ENCODE measurements at places on chromosomes 3 and 15.

- peak; percentile 30 for DNase-seq
Measured at GRCh38 chr15:98776607-98777281, 128.4 kb downstream of the IGF1R start.

GRCh38 chr3:140319739-140320138 lies 358.1 kb upstream of the TRIM42 start:
- peak; percentile 55 for DNase-seq

DNA sequence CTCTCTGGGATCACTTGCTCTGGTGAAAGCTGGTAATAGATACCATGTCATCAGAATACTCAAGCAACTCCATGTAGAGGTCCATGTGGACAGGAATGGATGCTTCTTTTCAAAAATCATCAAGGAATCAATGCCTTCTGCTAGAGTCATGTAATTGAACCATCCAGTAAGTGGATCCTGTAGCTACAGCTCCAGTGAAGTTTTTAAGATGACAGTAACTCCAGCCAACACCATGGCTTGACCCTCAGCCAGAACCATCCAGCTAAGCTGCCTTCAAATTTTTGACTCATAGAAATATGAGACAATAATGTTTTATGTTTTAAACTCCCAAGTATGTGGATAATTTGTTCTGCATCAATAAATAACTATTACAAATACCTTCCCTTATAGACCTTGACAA lies 923.7 kb downstream of the EPHA3 start:
- no peak for DNase-seq

DNA sequence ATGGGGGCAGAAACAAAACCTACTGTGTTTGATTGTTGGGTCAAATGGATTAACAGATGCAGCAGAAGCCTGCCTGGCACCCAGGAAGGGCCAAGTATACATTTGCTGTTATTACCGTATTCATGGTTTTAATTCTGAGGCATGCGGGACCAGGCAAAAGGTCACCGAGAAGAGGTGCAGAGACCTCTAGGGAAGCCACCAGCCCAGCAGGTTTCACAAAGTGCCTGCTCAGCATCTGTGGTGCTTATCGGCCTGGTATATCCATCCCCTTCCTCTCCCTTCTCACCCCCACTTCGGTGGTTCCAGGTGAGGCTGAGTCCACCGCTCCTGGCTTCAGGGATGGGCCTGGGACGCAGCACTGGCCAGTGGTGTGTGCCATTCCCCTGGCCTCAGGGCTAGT lies 13.1 kb downstream of the TPRA1 start:
- no peak for DNase-seq

GRCh38 chr3:182969277-182969676 lies 11.1 kb downstream of the DCUN1D1 start:
- DNase-seq: no peak

- DNase-seq: no peak
Measured at GRCh38 chr3:112925969-112926368, 48.9 kb downstream of the CD200R1 start.

DNA sequence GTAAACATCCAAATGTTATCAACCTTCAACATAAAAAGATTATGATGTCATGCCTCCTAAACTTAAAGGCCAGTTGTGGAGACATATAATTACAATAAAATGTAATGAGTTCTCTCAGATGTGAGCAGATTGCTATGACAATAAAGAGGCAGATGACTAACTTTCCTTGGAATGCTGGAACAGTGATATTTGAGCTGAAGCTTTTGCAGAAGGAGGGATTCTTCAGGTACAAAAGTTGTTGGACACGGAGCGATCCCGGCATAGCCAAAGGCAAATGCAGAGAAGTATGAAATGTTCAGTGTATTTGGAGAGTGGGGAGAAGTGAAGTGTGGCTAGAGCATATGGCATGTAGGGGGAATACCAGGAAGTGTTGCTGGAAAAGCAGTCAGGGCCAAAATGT lies 520.1 kb downstream of the FGF12 start:
- DNase-seq: no peak

DNA sequence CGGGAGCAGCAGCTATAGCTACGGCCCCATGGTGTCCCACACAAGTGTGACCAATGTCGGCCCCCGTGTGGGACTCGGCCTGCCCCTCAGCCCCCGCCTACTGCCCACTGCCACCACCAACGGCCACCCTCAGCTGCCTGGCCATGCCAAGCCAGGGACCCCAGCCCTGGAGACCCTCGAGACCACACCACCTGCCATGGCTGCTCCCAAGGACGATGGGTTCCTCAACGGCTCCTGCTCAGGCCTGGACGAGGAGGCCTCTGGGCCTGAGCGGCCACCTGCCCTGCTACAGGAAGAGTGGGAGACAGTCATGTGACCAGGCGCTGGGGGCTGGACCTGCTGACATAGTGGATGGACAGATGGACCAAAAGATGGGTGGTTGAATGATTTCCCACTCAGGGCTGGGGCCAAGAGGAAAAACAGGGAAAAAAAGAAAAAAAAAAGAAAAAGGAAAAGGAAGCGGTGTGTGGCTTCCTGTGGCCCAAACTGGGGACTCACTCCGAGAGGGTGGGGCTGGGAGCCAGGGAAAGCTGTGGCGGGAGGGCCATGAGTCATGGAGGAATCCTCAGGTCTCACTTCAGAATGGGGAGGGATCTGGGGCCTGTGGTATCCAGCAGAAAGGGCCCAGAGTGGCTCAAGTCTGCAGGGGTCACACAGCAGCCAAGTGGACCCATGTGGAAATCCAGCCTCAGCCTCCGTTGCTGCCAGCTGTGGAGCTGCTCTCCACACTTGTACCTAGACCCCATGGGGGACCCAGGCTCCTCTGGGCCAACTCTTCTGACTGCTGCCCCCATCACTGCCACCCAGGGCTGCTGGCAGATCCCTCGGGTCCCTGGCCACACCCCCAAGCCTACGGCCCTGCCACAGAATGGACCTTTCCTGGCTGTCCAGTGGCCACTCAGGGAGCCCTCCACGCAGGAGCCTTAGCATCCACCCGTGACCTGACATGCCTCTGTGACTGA lies 26.1 kb downstream of the PTH1R start:
- no peak for DNase-seq

DNA sequence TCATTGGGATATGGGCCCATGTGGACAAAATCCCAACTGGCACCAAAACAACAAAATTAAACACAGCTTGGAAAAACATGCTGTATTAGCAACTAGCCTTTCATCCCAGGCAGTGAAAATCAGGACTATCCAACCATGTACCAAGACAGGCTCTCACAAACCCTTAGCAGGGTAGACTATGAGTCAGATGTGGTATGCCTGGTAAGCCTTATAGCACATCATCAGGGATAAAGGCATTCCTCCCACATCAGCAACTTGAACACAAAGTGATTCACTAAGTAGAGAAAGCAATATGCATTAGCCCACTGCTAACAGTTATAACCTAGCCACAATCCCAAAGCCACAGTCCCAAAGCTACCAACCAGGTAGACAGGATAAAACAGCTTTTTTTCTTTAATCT lies 8.0 kb downstream of the CEP152 start:
- no peak for DNase-seq

DNA sequence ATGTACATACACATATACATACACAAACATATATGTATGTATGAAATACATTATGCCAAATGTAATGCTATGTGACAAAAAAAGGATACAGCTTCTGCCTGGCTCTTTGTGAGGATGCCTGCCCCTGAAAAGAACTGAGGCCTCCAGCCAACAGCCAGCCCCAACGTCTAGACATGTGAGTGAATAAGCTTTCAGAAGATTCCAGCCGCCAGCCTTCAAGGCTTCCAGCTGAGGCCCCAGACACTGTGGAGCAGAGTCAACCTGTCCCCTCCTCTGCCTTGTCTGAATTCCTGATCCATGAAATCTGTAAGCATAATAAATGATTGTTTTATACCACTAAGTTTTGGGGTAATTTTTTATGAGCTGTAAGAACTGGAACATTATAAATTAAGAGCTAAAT lies 24.7 kb downstream of the GXYLT2 start:
- no peak for DNase-seq

DNA sequence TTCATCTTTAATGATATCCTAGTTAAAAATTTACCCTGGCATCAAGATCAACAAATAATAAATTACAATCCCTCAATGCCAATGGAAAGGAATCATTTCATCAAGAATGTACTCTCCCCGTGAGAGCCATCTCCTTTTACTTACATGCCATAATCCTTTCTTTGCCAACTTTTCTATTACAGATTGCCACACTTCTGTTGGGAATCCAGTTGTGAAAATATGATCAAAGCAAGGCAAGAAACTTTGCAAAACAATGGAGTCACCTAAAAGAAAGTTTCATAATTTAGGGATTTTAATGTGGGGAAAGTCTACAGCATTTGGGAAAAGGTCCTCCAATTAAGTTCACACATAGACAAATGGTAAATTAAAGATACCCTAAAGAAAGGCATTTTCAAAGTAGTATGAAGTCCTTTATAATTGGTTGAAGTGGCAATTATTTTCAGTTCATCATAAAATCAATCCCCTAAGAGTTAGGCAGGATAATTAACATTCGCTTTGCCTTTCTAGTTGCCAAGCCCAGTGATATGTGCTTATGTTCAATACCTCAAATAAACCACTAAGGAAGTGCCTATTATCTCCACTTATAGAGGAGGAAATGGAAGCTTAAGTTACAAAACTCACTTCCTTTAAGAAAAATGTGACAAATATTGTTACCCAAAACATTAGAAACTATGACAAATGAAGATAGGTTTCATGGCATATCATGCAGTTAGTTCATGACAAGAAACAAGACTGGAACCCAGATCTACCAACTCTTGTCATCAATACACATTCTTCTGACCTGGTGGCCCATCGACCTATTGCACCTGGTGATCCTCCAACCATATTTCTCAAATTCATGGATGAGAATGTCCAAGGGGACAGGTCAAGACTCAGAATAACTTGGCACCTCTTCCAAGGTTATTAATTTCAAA lies 49.1 kb downstream of the TRANK1 start:
- no peak for DNase-seq

GRCh38 chr15:28975766-28976179 lies 90.0 kb downstream of the APBA2 start:
- DNase-seq: no peak

DNA sequence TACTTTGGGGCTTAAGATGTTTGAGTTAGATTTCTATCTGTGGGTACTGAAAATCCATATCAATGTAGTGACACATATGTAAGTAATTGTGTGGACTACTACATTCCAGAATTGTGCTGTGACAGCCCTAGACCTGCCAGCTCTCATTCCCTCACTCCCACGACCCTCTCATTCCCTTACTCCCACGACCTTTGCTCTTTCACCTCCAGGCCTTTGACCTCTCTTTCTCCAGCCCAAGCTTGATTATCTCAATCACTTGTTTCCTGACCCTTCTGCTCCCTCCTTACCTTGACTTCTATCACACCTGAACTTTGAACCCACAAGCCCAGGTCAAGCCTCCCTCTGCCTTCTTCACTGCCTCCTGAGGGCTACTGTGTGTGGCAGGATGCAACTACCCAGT lies 3.6 kb upstream of the RUVBL1 start:
- DNase-seq: no peak

- DNase-seq: no peak
Measured at GRCh38 chr3:36877930-36878685, 66.7 kb downstream of the TRANK1 start.

DNA sequence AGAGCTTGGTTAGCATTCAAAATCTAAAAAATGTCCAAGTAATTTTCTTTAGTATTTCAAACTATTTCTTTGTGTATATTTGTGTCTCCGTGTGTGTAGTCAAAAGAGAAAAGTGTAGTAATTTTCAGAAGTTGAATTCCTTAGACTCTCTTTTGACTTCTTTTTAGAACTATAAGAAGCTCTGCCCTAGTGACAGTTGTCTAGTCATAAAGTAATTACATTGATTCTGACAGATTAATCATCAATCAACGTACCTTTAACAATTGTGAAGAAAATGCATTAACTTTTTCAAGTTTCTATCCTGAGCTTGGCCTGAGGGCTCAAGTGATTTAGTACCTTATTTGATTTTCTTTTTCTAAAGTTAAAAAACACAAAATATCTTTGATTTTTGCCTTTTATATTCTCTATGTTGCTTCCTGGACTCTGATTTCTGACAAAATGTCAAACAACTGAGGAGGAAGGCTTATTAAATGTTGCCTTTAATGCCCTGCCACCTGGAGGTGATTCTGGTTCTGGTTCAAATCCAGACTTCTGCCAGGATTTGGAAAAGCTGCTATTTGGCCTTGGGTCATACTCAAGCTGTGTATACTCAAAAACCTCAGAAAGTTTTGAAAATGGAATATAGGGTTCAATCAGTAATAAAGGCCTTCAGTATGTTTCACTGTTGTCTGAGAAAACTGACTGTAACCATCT lies 653.6 kb downstream of the NSUN3 start:
- no peak for DNase-seq

DNA sequence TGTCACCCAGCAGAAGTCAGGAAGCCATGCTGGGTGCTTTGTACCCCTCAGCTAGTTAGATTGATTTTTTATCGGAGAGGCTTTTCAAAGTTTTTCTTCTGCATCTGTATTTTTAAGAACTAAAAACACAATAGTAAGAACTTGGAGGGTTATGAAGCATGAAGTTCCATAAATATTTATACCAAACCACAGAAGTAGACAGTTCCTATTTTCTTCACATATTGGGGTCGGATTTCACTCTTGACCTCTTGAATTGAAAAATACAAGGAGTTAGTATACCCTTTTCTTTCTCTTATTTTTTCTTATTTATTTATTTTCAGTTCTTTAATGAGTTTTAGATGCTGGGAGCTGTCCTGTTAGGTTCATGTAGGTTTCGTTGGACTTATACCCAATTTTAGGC lies 35.1 kb downstream of the SLC25A26 start:
- DNase-seq: no peak
